ENCODE measurements at places on chromosomes 5 and 9. TPM values are rescaled to one million over a fixed set of nuclear protein-coding genes. Genes with fewer than 3 reads are reported as not detected.

GRCh38 chr5:137055271-137055872, 443.8 kb downstream of the SPOCK1 start:
- DNase-seq: no peak

DNA sequence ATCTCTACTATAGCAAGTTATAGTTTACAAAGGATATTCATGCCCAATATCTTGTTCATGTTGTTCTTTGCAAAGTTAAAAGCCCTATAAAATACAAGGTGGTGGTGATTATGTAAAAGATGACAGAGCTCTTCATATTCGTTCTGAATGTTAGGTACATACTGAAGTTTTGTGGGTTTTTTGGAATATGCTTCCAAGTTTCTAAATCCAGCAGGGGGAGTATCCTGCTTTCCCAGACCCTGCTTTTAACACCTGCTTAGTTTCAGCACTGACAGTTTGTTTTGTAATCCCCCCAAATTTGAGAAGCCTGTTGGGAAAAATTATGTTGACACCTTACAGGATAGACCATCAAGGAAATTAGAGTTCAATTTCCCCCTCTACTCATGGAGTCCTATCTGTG, 438.3 kb downstream of the SH3GL2 start:
- no peak for DNase-seq

DNA sequence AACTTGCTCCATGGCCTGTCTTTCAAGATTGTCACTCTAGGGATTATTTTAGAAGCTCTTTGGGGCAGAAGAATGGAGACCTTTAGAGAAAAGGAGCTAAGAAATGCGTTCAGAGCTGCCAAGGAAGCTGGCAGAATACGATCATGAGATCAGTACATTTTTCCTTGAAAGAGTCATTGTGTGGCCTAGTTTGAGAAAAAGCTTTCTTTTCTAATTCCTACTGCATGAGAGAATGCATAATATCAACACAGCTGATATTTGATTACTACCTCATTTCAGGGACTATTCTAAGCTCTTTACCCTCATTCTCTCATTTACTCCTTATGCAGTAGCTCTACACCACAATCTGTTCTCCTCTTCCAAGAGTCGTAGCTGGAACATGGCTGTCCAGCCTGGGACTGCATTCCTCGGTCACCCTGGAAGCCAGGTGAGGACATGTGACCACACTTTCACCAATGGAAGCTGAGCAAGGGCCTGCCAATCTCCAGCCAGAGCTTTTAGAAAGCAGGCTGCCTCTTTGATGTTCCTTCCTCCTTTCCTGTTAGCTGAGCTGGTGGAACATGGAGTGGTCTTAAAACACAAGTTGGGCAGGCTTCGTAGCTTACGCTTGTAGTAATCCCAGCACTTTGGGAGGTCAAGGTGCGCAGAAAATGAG, 99.3 kb upstream of the LHFPL2 start:
- DNase-seq: peak; percentile 92

GRCh38 chr5:143874312-143874711, 62.4 kb downstream of the HMHB1 start:
- peak; percentile 9 for DNase-seq

- DNase-seq: no peak
Observed at GRCh38 chr9:123421186-123421585, 65.2 kb downstream of the CRB2 start.

DNA sequence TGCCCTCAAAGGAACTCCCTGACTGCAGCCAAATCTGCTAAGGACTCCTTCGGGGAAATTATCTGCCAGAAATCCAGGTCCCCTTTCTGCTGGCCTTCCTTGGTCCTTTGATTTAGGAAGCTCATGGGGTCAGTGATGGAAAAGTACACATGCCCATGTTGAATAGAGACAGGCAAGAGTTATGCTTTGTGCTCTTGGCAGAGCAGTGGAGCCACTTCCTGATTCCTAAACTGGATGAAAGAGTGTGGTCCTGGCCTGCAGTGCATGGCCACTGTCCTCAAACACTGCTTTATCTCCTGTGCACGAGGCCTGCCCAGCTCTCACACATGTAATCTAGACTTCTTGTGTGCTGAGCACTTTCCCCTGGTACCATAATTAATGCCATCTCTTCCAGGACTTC, 2.0 kb upstream of the EBF1 start:
- peak; percentile 42 for DNase-seq

DNA sequence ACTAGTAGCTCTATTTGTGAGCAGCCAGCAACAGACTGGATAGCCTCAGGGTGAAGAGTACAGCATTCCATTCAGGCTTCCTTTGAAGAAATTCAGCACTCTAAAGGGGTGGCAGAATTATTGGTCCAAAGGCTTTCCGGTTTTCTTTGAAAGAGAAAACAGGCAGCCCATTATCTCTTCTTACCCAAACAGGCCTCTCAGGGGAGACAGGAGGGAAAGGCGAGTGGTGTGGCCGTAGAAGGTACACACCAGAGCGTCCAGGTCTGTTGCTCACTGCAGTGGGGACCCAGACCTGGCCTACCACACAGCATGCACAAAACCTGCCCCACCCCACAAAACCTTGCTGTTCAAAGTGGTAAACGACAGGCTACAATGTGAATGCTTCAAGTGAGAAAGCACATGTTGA, 83.3 kb downstream of the ZNF608 start:
- DNase-seq: peak; percentile 29

GRCh38 chr5:68134033-68134668, 81.4 kb upstream of the PIK3R1 start:
- DNase-seq: no peak

DNA sequence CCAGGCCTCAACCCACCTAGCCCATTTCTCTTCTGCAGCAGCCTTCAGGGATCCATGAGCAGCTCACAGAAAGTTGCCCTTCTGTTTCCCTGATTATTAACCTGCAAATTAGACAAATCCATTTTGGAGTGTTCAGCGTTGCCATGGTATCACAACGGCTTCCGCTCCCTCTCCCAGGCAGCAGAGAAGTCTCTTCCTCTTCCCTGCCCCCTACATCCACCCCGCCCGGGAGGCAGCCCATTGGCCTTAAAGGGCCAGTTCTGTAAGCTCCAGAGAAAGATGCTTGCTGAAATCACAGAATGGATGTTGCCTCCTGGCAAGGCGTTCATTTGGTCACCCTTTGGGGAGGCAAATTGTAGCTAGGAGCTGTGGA, 47.7 kb upstream of the BOD1 start:
- DNase-seq: peak; percentile 24

DNA sequence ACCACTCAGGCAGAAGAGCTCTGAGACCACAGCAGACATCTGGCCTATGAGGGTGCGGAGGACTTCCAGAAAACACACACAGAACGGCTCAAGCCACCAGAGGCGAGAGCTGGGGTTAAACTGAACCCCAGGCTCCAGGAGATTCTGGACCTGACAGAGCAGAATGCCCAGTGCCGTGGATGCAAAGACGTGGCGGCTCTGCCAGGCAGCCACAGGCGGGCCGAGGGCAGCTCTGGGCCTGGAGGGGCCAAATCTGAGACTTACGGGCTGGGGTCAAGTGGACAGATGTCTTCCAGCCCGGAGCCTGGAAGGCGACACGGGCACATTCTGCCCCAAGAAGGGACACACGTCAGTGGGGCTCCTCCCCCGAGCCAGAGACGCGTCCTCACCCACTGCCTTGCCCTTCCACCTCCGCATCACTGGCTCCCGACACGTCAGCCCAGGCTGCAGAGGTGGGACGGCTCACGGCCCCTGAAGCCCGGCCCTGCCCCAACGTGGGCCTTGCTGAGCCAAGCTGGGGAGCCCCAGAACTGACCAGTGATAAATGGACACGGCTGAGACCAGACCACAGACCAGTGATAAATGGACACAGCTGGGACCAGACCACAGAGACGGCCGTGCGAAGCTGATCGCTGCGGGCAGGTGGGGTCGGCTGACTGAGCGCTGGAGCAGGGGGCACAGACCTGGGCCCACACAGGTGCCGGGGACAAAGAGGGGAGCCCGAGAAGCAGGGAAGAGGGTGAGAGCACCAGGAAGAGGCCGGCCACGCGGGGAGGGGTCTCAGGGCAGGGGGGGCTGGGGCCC, 40.9 kb upstream of the NSMF start:
- no peak for DNase-seq

DNA sequence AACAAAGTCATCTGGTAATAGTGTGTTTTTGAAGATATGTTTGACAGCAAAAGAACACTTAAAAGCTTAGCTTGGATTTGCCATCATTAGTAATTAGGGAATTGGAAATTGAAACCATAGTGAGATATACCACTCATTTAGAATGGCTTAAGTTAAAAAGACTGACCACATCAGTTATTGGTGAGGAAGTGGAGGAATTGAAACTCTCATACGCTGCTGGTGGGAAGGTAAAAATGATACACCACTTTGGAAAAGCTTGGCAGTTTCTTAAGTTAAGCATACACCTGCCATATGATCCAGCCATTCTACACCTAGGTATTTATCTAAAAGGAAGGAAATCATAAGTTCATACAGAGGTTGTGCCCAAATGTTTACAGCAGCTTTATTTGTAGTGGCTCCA, 213.2 kb downstream of the TRIO start:
- no peak for DNase-seq

DNA sequence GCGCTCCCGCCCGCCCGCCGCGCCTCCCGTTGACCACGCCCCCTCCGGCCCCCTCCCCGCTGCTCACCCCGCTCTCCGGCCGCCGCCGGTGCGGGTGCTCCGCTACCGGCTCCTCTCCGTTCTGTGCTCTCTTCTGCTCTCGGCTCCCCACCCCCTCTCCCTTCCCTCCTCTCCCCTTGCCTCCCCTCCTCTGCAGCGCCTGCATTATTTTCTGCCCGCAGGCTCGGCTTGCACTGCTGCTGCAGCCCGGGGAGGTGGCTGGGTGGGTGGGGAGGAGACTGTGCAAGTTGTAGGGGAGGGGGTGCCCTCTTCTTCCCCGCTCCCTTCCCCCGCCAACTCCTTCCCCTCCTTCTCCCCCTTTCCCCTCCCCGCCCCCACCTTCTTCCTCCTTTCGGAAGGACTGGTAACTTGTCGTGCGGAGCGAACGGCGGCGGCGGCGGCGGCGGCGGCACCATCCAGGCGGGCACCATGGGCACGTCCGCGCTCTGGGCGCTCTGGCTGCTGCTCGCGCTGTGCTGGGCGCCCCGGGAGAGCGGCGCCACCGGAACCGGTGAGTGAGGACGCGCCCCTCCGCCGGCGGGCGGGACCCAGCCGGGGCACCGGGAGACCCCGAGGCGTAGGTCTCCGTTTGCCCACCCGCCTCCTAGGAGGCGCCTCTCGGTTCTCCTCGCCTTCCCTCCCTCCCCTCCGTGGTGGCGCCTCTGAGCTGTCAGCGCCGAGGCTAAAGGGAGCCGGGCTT, at the start of gene VLDLR:
VLDLR (plus strand) TSS at position 66 of the 739 bp plus-strand sequence; CDS start at position 469, 403 bp downstream.
- DNase-seq: peak; percentile 68

DNA sequence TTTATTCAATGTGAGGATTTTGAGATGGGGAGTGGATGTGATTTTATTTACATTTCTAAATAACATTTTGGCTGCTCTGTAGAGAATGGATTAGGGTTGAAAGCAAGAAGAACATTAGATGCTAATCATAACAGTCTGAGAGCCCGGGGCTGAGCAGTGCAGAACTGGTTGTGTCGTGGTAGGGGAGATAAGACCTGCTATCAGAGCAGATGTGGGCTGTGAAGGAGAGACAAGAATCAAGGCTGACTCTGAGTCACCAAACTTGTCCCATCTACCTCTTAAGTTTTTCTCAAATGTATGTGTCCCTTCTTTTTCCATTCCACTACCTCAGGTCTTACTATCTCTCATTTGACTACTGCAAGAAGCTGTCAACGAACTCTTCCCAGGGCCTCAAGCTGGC, 35.4 kb upstream of the SLC28A3 start:
- no peak for DNase-seq

- no peak for DNase-seq
Observed at GRCh38 chr5:41815261-41815660, 55.0 kb downstream of the OXCT1 start.

- DNase-seq: peak; percentile 74
Observed at GRCh38 chr9:89929673-89930480, 325.1 kb downstream of the GADD45G start.

DNA sequence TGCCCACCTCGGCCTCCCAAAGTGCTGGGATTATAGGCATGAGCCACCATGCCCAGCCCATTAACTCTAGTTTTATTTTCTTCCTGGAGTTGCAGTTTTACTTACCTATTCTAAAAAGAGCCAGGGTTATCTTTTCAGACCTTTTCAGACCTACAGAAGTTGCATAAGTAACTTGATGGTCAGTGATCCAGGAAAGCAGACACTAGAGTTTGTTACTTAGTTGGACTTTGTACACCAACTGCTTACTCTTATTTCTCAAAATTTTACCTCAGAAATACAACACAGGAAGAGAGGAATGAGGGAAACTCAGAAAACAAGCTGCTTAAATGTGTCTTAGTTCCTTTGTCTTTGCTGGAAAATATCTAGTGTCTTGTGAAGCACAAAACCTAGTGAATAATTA, 25.4 kb downstream of the RAD23B start:
- DNase-seq: no peak

DNA sequence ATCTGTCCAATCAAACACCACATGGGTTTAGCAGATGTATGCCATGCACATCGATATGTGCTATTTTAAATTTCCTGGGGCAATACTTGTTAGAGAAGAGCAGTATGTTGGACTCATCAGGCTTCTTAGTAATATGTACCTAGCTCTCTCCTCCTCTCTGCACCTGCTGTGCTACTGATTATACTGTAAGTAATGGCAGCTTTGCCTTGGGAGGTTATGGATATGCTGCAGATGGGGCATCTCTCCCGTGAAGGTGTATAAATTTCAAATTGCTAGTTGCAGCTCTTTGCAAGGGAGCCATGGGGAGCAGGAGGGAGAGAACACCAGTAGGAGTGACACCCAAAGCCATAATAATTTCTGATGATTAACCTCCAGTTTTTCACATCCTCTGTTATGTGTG, 101.5 kb downstream of the SPATA31D1 start:
- DNase-seq: no peak

DNA sequence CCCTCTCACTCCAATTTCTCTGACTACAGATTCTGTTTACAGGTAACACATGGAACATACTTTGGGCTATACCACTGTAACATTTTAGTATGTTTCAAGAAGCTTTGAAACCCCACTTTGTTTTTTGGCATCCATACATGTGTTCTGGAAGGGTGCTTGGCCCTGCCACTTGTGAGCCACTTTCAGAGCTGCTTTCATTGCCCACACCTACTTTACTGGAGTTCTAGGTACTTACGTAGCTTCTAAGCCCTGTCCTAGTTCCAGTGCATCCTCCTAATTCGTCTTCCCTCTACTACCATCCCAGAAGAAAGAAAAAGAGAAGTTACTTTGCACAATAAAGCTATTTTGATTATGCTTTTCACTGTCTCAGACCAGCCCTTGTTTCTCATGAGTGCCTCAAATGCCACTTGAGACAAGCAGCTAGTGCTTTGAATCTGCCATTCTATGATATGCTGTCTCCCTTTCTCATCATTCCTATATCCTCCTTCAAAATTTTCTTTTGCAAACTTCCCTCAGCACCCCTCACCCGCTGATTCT, 26.5 kb upstream of the C5orf47 start:
- no peak for DNase-seq

The ECSCR gene
- 0.49 TPM for polyA plus RNA-seq

The SLC34A1 gene
- polyA plus RNA-seq: not detected

The SLIT3 gene
- polyA plus RNA-seq: 98.9 TPM

The PCDHA6 gene
- polyA plus RNA-seq: not detected

The ENC1 gene
- 15.8 TPM for polyA plus RNA-seq

The CERCAM gene
- polyA plus RNA-seq: 596 TPM
